ENCODE measurements at places on chromosomes 5 and 9.

GRCh38 chr5:91957666-91958065, 574.5 kb upstream of the ARRDC3 start:
- DNase-seq, result no peak

GRCh38 chr9:135515083-135515951, 5.9 kb upstream of the LCN1 start:
- DNase-seq, result no peak

- no peak for DNase-seq
Measured at GRCh38 chr9:114689813-114690212, 7.8 kb upstream of the TEX48 start.

DNA sequence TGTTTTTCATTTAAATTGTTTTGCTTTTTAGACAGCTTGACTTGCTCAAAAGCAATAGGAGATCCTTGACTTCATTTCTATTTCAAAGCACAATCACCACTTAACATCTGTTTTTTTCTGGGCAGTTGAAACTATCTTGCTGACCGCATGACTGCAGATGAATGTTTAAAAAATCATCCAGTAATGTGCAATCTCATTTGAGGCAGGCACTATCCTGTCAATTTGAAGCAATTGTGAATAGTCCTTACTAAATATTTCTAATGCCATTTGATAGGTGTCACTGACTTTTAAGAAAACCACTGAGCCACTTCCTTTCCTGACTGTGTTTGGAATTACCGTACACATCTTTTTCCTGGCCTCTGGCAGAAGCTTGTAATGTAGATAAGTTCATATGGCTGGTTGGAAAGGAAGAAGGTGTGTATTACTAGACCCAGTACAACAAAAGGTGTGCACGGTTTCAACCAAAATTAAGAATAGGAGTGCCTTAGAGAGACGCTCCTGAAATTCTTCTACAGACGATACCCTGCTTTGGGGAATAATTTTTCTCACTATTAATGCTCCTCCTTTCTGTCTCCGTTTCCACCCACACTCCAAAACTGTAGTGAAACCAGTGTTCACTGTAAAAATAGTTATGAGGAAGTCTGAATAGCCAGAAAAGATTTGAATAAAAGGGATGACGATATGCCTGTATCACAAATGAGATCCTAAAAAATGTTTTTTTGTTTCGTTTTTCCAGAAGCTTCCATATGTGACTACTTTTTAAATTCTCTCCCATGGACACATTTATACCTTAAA, 136.7 kb upstream of the MOCS2 start:
- DNase-seq, result peak; percentile 68

- DNase-seq, result no peak
Measured at GRCh38 chr5:125375143-125375542, 628.7 kb upstream of the ZNF608 start.

DNA sequence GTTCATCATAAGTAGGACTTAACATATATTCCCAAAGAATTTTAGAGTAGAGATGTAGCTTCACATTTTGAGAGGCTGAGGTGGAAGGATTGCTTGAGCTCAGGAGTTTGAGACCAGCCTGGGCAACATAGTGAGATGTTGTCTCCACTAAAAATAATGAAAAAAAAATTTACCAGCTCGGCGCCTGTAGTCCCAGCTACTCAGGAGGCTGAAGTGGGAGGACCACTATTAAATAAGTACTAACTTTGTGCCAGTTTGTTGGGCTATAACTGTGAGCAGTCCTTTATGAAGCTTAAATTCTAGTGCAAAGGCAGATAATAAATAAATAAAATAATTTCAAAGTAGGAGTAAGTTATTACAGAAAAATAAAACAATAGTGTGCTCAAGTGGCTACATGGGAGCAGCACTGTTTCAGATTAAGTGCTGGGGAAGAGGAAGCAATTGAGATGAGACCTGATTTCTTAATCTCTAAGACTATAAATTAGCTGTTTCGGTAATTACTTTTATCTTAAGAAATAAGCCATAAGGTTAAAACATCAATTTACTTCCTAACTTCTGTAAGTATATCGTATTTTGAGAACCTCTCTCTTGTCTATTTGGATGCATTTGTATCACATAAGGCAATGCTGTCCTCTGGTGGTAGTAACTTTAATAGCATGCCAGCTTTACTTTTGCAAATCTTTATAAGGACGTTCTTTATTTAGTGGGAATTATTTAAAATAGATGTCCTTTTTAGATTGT, 98.9 kb downstream of the CSNK1G3 start:
- DNase-seq, result peak; percentile 68

DNA sequence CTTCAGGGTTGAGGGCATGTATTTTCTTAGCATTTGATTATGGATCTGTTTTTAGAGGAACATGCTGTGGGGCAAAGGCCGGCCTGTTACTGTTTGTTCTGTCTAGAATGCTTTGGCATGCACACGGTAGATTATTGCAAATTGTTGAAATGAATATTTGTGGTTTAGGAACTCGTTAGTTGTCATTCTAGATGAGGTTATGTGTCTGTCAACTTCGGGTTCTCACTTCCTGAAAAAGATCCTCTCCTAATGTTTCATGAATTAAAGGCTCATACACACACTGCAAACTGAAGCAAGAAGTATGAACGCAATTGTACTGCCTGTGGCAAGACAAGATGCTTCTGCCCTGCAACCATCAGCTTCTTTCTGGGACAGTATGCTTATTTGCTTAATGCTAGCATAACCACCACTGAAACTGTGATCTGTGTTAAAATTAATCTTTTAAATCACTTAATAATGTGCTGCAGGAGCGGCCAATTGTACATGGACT, 99.6 kb downstream of the BASP1 start:
- DNase-seq, result no peak

DNA sequence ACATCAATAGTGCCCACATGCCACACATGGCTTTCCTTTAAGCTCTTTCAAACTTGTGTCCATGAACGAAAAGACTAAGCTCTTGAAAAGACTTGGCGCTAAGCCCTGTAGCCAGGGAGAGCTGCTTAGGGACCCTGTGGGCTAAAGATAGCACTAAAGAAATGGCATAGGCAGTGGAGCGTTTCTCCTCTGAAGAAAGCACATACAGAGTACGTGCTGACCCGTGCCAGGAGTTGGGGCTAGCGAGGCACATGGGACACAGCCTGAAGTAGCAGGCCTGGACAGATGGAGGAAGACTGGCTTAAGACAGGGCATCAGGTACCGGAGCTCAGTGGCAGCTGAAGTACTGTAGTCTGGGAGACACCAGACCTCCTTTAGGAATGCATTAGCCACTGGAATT, 39.7 kb downstream of the ADGRV1 start:
- DNase-seq, result no peak

GRCh38 chr5:96584712-96585111, 77.5 kb upstream of the CAST start:
- no peak for DNase-seq

DNA sequence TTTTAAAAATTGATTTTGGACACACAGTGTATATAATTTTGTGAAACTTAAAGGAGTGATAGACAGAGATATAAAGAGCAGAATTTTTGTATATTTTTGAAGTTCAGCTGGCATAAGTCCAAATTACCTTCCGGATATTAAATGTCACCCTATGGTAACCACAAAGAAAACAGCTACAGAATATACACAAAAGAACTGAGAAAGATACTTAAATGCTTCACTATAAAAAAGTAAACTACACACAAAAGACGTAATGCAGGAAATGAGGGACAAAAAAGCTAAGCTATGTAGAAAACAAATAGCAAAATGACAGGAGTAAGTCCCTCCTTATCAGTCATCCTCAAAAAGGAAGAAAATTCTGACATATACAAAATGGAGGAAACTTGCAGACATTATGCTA, 29.4 kb downstream of the HACD4 start:
- DNase-seq, result no peak

DNA sequence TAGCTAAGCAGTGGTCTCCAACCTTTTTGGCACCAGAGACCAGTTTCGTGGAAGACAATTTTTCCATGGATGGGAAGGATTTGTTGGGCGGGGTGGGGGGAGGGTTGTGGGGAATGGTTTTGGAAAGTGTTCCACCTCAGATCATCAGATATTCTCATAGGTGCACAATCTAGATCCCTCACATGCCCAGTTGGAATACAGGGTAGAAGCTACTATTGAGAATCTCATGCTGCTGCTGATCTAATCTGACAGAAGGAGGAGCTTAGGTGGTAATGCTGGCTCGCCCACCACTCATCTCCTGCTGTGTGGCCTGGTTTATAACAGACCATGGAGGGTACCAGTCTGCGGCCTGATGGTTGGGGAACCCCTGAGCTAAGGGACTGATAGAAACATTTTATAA, 662.7 kb upstream of the RGMB start:
- DNase-seq, result no peak

DNA sequence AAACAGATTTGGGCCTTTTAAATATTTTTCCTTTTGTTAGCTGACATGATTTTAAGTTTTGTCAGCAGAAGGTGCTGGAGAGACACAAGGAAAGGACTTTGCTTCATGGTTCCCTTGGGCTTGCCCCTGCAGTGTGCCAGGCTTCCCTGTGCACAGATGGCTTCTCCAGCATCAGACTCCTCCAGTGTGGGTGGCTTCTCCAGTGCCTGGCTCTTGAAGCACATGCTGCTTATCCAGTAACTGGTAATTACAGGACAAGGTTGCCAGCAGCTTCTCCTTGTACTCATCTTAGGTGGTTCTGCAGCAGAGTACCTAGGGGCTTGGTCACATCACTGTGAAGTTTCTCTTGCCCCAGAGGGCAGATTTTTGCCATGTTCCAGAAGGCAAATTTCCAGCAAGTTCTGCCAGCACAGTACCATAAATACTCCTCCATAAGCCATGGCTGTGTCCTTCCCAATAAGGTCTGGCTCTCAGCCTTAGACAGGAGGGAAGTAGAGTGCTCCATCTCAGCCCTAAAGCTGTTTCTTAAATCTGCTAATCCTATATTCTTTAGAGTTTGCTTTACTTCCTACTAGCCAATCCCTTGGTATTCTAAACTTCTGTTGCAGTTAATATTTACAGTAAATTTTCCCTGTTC, 62.4 kb downstream of the PJA2 start:
- DNase-seq, result no peak

- DNase-seq, result no peak
Measured at GRCh38 chr5:109992264-109992915, 302.7 kb downstream of the MAN2A1 start.

- DNase-seq, result no peak
Measured at GRCh38 chr5:99000876-99001275, 72.1 kb upstream of the CHD1 start.

GRCh38 chr9:89901920-89902319, 297.1 kb downstream of the GADD45G start:
- DNase-seq, result no peak

GRCh38 chr9:80185112-80185738, 613.5 kb downstream of the TLE4 start:
- no peak for DNase-seq

GRCh38 chr5:54115735-54116403, 194.5 kb downstream of the ARL15 start:
- no peak for DNase-seq

DNA sequence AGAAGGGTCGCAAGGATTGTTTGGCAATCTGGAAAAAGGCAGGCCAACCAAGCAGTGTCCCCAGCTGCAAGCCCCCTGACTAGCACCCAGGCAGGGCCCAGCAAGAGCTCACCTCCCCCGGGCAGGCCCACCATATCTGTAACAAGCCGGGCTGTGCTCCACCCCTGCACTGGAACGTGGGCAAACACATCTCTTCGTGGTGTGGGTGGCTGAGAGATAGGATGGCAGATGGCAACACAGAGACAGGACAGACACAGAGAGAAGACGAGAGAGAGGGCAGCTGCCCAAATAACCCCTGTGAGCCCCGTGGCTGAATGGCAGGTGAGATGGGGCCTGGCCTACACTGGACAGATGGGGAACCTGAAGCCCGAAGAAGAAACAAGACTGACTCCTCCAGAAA, 9.4 kb downstream of the BBLN start:
- no peak for DNase-seq

- DNase-seq, result no peak
Measured at GRCh38 chr9:20640331-20641187, 18.3 kb upstream of the MLLT3 start.

DNA sequence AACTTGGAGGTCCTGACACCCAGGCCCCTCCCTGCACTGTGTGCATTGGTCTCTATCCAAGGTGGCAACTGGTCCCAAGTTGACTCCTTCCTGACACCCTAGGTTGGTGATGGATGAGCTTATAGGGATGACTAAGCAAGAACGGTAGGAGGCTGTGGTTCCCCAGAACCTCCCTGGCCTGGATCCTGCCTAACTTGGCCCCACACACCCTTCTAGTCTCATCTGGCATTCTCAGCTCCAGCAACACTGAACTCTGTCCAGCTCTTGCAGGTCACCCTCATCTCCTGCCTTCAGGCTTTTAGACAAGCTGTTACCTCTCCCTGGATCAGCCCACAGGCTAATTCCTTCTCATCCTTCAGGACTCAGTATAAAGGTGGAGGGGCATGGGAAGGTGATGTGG, 16.5 kb downstream of the AQP3 start:
- DNase-seq, result no peak

GRCh38 chr9:14315875-14316601, 2.1 kb upstream of the NFIB start:
- no peak for DNase-seq

DNA sequence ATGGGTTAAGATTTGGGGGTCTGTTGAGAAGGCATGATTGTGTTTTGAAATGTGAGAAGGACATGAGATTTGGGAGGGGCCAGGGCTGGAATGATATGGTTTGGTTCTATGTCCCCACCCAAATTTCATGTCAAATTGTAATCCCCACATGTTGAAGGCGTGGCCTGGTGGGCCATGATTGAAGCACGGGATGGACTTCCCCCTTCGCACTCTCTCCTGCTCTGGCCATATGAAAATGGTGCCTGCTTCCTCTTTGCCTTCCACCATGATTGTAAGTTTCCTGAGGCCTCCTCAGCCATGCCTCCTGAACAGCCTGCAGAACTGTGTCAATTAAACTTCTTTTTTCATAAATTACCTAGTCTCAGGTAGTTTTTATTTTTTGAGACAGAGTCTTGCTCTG, 14.7 kb upstream of the NOTCH1 start:
- no peak for DNase-seq

DNA sequence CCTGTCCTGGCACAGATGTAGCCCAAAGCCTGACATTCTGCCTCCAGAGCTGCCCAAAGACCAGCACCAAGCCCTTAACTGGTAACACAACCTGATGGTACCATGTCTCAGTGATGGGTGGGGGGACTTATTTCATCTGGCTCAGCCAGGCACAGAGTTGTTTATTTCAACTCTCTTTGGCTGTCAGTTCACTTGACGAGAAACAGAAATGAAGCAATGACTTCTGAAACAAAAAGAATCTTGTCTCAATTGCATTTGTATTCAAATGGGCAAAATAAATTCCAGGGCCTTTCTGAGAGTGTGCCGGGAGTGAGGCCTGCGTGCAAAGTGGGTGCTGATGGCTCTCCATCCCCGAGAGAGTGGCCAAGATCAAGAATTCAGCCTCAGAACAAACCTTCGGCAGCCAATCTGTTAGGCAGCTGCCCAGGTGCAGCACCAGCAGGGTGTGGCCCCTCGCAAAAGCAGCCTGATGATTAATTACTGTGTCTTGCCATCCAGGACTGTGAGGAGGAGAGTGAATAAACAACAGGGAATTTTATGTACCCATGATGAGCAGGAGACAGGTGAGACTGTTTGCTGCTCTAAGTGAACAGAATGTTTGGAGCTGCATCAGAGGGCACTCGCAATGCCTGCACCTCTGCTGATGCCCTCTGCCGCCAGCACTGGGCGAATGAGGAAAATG, 238.0 kb downstream of the HSPA4 start:
- no peak for DNase-seq

- no peak for DNase-seq
Measured at GRCh38 chr5:79484731-79485130, 29.2 kb downstream of the HOMER1 start.

- DNase-seq, result no peak
Measured at GRCh38 chr5:109645707-109646192, 44.0 kb upstream of the MAN2A1 start.

GRCh38 chr5:32458880-32459495, 14.4 kb upstream of the ZFR start:
- no peak for DNase-seq

Data from SW 1271 (cell line).